Glutamatergic neuron (in vitro differentiated cells): ENCODE measurements at places on chromosomes 6 and 20. TPM values are rescaled to one million over a fixed set of nuclear protein-coding genes. Genes with fewer than 3 reads are reported as not detected.

RSPO3 gene
- total RNA-seq, result not detected

GSTA4 gene
- 81.1 TPM for total RNA-seq

KCNK17 gene
- total RNA-seq, result not detected

ROS1 gene
- not detected for total RNA-seq

LY6G6F gene
- not detected for total RNA-seq

C4A gene
- 9.3 TPM for total RNA-seq

RNF144B gene
- not detected for total RNA-seq

KCTD20 gene
- total RNA-seq, result 29.1 TPM

SNAP25 gene
- 61.0 TPM for total RNA-seq

HCK gene
- total RNA-seq, result 0.78 TPM

IMPG1 gene
- total RNA-seq, result 0.51 TPM

RAET1E gene
- total RNA-seq, result not detected

IRAK1BP1 gene
- total RNA-seq, result 13.8 TPM

MLIP gene
- 0.44 TPM for total RNA-seq

FERMT1 gene
- 0.29 TPM for total RNA-seq
